ENCODE measurements at places on chromosomes 7 and 10.

DNA sequence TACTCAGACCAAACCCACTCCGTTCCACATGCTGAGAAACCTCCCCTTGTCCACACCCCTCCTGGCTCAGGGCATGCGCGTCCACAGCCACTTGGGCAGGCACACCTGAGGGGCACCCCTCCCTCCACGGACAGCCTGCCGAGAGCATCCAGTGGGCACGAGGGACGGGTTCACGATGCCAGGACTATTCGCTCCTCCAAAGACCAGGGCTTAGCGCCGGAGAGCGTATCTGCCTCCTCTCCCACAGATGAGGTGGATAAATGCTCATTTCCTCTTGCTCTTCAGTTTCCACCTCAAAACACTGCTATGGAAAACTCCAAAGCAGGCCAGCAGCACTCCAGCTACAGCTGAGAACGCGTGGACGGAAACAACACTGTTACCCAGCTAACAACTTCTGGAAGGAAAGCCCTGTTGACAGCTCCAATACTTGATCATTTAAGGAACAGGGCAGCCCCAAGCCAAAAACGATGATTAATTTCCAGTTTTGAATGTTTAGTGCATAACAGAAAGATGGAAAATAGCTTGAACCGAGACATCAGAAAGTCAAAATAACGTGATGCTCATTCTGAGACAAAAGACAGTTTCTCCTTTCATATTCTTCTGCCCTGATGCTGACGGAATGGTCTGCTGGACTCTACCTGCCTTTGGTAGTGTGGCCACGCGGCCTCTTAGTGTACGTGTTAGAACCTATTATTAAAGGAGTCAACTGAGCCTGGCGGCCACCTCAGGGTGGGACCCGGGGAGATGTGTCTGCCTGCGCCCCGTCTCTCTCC, 204.7 kb downstream of the DNAJB6 start:
- no peak for DNase-seq

GRCh38 chr10:30151581-30152389, 92.4 kb upstream of the JCAD start:
- DNase-seq = no peak

- no peak for DNase-seq
Observed at GRCh38 chr7:93913197-93913596, 6.8 kb downstream of the GNGT1 start.

DNA sequence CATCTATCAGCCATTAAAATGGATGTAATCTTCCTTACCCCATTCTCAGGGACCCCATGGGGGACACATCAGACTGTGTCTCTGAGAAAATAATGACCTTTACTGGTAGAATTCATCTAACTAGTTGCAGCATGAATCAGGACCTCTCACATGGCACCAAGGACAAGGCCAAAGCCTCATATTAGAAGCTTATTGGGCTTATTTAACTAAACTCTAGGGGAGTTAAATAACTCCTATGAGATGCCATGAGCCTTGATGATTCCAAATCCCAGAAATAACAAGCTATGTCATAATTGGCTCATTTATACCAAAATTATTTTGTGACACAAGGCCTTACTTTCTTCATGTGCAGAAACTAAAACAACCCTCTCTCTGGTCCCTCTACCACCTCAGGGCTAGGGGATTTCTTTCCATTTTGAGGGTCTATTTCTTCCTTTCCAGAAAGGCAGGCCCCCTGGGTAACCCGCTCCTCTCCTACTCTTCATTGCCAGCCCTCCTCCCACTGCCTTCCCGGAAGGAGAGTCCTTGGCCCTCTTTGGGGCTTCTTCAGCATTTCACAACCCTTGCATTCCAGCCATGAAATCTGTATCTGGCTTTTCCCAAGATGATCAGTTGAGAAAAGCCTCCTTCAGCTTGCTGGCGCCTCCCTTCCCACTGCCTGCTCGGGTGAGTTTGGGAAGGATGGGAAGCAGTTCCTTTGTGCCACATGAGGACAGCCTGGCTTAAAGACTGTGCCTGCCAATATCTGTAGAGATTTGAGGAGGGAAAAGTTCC, 41.8 kb upstream of the TRIM8 start:
- DNase-seq = no peak

DNA sequence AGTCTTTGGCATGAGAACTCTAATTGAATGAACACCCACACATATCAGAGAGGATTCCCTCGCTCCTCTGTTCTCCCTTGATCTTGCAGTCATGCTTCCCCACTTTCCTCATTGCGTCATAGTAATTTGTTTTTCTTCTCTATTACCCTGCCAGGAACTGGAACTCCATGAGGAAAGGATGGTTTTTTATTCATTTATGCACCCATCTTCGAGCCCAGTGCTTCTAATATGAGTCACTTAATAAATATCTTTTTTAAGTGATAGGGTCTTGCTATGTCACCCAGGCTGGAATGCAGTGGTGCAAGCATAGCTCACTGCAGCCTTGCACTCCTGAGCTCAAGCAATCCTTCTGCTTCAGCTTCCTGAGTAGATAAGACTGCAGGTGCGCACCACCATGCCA, 83.5 kb downstream of the OTUD1 start:
- DNase-seq = no peak

DNA sequence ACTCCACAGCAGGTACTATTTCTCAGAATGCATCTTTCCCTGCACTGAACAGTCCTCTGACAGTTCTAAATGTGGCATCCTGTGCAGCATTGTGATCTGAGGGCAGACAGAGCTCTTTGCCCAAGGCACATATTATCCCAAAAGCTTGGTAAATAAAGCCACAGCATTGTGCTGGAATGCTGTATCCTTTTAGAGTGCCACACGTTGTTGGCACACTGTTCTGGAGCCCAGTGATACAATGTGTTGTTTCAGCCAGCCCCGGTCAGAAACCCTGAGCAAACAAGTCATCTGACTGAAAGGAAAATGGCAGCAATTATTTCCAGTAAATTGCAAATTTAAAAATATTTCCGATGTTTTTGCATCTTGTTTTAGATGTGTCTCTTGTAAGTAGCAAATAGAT, 45.4 kb downstream of the NAMPT start:
- no peak for DNase-seq

GRCh38 chr10:114179148-114179547, at the start of gene TDRD1:
TDRD1 (plus strand) TSS chr10:114179353; CDS start chr10:114187832, 8,479 bp downstream.
- DNase-seq = no peak

Measured in substantia nigra (tissue), 51 donors.